Stimulated activated CD8-positive, alpha-beta memory T cell treated with anti-CD3 and anti-CD28 coated beads, Interleukin-7, amount 100 ng/mL, for 4 hours (primary cell): ENCODE measurements at places on chromosomes 2 and 18.

GRCh38 chr2:49582946-49583345, 428.6 kb upstream of the FSHR start:
- no peak for DNase-seq

GRCh38 chr2:169141713-169142352, 72.5 kb downstream of the DHRS9 start:
- DNase-seq = peak; percentile 19

GRCh38 chr18:845152-845819, 33.2 kb upstream of the YES1 start:
- DNase-seq = no peak

DNA sequence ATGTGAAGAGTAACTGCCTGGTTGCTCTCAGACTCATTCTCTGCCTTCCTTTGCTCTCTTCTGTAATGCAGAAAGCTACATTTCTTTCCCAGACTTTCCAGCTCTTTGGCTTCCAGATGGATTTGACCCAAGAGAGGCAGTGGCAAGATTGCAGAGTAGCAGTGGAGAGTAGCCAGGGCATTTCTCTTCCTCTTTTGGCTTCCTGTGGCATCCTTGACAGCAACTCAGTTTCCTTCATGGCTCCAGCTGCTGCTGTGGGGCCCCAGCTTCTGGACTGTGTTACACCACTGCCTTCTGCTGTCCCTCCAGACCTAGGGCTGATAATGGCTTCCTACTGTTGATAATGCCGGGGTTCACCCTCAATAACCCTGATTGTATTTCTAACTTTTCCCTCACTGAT, 469.4 kb upstream of the SPRED2 start:
- no peak for DNase-seq
